ENCODE measurements at places on chromosomes 1 and 21.

DNA sequence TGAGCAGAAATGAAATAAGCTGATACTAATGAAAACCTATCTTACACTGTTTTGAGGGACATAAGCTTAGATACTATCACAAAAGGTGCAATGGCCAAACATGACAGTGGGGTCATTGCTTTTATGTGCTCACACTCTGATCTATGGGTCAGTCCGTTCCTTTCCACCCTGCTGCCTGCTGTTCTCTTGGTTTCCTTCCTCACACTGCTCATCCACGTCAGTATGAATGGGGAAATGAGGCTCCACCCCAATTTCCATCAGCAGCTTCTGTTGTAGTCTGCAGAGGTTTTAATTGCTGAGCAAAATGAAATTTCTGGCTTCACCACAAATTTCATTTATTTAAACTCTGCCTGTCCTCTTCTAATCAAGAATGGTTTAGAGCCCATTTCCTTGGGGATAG, 155.2 kb downstream of the GABPA start:
- DNase-seq: no peak

GRCh38 chr1:23422241-23422877, 2.2 kb downstream of the TCEA3 start:
- DNase-seq: no peak

DNA sequence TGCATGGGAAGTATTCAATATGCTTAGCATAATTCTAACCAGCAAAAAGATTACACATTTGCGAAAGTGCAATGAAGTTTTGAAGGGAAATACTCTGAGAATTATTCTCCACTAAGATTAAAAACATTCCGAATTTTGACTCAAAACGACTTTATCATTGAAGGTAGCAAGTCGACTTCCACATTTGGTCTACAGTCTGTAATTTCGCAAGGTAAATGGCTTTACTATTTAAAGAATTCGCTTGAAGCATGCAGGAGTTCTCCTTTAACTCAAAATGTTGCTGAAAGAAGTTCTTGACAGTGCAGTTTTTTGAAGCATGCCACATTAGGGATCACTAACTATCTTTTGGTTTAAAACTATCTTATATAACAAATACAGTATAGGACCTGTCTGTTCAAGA, 161.0 kb upstream of the HP1BP3 start:
- no peak for DNase-seq

GRCh38 chr21:41245509-41246135, 71.0 kb upstream of the FAM3B start:
- DNase-seq: no peak

DNA sequence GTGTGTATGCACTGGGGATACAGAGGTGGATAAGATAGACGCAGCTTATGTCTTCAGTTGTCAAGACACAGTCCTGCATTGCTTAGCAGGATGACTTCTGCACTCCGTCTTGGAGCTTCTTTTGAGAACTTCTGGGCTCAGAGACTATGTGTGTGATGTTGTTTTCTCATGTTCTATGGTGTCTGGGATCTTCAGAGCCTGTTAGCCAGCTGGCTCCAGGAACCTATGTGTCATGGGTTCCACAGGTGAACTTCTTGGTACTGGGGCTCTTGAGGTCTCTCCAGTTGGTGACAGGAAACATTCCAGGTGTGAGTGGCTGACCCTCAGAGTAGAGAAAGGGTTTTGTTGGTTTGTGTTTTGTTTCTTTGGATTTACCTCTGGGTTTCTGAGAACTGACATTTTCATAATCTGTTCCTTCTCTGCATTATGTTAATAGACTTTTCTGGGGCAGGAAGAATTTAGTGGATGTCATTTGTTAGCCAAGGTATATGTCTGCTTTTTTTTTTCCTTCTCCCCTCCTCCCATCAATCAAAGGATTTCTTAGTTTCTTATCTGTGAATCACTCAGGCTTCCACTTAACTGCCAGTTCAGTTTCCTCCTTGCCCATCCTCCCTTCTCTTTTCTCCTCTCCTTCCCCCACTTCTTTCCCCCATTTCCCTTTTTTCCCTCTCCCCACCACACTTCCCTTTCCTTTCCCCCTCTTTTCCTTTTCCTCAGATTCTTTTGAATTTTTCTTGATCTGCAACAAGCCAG, 18.1 kb downstream of the FGGY start:
- DNase-seq: no peak

GRCh38 chr1:225627304-225627947, 25.5 kb downstream of the ENAH start:
- no peak for DNase-seq

- DNase-seq: peak; percentile 57
These were observed 4.2 kb upstream of the DYRK3 start for GRCh38 chr1:206631085-206631509.

DNA sequence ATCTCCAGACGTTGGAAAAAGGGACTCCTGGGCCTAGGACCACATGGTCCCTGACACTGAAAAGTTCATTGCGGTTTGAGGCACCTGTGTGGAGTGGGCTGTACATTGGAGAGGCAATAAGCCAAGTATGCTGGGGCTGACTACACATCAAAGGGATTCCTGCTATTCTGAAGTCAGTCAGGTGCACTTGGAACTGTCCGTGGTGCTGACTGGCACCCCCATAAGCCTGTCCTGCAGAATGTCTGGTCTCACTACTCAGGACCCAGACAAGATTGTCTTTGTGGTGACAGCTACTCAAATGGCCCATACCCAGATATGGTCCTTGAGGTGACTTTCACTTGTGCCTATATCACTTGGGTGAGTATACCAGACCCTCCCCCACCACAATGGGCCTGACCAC, 150.6 kb downstream of the RWDD3 start:
- DNase-seq: peak; percentile 59

DNA sequence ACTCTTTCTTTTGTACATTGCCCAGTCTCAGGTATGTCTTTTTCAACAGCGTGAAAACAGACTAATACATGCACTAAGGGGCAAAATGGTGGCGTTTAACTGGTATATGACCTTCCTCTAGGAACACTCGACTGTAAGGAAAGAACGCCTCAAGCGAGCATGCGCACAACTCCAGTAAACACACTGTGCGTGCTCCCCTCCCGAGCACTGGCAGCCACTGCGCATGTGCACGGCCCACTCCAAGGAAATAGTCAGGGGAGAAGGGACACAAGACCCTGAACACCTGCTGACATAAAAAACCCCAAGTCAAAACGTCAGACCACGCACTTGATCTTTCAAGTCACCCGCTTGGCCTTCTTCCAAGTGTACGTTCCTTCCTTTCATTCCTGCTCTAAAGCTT, 173.5 kb downstream of the NPHP4 start:
- DNase-seq: no peak

- no peak for DNase-seq
These were observed 32.1 kb upstream of the OPRD1 start for GRCh38 chr1:28779751-28780408.

DNA sequence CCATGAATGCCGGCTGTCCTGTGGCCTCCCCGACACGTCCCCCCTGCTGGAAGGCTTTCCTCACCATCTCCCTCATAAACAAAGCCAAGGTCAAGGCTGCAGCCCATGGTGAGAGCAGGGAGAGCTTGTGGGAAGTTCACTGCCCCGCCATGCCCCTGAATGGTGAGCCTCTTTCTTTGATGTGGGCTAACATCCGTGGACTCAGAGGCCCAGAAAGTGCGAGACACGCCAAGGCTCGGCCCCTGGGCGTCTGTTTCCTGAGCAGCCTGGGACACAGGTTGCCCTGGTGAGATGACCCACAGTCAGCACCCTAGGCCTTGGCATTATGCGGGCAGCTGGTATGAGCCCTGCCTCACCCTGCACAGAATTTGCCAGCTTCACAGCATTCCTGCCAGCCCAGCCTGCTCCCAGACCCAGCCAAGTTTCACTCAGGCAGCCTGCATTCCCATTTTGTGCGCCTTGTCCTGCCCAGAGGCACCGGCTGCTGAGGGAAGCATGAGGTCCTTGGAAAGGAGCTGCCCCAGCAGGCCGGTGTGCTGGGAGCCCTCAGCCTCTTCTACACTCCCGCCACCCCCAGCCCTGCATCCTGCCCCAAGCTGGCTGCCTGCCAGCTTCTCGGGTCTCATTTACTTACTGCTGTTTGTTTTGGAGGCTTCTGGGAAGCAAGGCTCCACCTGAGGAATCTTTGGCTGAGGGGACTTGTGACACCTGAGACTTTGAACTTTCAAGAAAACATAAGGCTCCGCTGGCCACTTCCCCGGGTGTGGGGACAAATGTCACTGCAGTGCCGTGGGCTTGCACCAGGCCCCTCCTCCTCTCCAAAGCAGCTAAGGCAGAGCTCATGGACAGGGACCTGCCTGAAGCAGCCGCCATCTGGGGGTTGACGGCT, 31.9 kb downstream of the NEK2 start:
- DNase-seq: peak; percentile 52

DNA sequence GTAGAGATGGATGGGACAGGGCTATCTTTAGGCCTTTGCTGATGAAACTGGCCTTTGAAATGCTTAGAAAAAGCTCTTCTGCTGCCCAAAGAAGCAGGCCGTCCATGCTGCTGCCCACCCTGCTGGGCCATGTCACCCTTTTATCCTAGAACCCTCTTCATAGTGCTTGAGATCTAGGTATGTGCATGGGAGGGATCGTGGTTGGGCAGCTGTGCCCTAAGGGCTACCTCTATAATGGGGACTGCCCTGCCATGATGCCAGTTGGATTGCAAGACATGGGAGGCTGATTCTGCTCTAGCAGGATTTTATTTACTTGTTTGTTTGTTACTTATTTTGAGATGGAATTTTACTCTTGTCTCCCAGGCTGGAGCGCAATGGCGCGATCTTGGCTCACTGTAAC, 69.0 kb downstream of the HHAT start:
- DNase-seq: no peak

GRCh38 chr21:44709426-44710293, 1.7 kb downstream of the TSPEAR start:
- peak; percentile 22 for DNase-seq

DNA sequence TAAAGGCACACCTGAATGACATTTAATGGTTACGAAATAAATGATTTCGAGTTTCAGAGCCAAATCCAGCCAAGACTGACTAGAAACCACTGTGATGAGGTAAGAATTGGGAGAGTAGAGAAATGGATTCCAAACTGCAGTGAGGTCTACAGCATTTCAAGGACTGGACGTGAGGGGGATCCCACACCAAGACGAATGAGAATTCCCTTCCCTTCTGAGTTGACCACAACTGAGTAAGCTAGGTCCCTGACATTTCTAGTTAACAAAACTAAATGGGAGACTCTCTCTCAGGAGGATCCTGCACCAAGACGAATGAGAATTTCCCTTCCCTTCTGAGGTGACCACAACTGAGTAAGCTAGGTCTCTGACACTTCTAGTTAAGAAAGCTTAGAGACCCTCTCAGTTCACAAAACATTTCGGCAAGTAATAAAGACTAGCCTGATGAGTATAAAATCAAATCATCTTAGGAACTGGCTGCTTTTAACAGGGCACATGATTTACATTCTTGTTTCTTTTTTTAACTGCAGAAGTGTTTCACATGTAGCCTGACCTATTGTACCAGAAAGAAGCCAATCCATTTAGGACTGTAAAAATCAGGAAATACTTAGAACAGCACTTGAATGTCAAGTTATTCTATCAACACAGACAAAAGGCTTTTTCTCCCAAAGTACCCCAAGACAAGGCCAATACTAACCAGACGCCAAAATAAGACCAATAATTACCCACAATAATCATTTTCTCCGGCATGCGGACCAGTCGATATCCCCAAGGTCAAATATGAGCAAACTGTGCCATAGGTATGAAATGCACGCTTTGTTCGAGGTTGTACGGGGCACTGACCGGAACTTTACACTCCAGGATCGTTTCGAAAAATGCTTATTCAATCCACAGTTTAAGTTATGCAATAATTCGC, 1.4 kb upstream of the SPATA1 start:
- no peak for DNase-seq

GRCh38 chr1:44101328-44101727, 17.3 kb upstream of the KLF17 start:
- no peak for DNase-seq

DNA sequence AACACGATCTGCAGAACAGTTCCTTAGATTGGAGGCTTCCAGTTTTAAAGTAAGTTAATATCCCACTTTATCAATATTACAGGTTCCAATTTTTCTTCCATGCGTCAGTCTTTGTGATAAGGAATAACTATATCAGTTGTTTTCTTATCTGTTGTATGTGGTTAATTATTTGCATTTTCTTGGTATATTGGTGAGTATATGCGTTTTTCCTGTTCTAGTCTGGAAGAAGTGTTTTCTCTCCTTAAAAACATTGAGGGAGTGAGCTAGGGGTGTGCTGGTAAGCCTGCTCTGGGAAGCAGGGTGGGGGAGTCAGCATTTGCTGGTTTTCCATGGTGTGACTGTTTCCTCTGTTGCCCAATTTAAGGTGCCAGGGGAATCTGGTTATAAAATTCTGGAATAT, 50.2 kb upstream of the KIF1B start:
- no peak for DNase-seq

Measured in T47D (cell line).